SJSA1 (cell line): ENCODE measurements at places on chromosomes 5 and 9.

- DNase-seq: peak; percentile 55
Observed at GRCh38 chr5:174910245-174910737, 185.9 kb downstream of the MSX2 start.

- peak; percentile 47 for DNase-seq
Observed at GRCh38 chr9:126860757-126861466, 473 bp downstream of the ZBTB34 start.

DNA sequence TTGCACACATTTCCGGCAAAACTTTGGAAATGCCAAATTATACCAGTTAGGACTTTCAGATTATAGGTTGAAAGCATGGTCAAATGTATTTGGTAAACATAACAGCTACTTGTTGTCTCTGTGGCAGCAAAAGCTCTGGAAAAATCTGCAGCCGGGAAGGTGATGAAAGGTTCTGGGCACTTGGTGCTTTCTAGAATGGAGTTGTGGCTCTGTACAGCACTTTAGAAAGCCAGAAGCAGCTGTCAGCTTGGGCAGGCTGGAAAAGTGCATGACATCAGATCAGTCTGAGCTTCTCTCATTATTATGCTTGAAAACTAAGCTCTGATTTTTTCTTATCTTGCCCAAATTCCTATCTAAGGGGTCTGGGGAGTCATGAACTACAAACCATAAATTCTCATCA is 118.6 kb upstream of the MAST4 start:
- DNase-seq: no peak

GRCh38 chr5:67963789-67964519 is 251.6 kb upstream of the PIK3R1 start:
- DNase-seq: no peak

DNA sequence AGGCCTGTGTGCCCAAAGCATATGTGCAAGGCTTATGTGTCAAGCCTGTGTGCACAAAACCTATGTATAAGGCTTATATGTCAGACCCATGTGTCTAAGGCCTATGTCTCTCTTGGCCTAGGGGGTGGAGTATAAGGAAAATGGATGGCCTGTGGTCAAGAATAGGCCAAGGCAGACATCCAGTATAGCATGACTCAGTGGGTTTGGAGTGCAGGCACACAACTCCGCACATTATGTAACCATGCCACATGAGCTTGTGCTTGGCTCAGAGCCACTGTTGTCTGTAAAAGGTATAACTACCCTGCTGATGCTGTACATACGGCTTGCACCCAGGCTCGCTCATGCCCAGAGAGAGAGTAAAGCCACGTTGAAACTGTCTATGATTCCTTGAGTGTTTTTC is 626.4 kb upstream of the NUDT12 start:
- DNase-seq: no peak

- DNase-seq: no peak
Observed at GRCh38 chr5:170169996-170170395, 62.8 kb upstream of the C5orf58 start.

DNA sequence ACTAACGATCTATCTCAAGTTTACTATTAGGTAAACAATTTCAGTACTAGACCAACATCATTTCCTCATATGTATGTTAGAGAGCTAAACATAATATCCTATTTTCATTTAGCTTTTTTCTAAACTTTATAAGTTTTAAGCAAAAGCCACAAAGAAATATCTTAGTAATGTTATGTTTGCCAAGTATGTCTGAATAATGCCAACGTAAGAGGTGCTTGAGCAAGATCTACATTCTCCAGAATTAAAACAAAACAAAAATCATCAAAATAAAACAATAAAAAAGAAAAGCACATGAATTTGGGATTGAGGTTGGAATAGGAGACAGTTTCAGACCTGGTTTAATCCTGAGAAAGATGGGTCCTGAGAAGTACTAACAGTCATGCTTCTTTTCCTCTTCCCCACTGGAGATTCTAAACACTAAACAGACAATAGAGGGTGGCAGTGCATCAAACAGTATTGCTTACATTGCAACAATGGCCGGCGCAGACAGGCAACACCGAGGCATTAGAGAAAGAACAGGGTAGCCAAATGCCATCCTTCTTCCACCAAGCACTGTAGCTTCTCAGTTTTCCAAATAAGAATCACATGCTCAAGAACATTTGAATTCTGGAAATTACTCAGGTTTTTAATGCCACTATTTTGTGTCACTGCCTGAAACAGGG is 33.6 kb downstream of the CSNK1A1 start:
- DNase-seq: no peak

DNA sequence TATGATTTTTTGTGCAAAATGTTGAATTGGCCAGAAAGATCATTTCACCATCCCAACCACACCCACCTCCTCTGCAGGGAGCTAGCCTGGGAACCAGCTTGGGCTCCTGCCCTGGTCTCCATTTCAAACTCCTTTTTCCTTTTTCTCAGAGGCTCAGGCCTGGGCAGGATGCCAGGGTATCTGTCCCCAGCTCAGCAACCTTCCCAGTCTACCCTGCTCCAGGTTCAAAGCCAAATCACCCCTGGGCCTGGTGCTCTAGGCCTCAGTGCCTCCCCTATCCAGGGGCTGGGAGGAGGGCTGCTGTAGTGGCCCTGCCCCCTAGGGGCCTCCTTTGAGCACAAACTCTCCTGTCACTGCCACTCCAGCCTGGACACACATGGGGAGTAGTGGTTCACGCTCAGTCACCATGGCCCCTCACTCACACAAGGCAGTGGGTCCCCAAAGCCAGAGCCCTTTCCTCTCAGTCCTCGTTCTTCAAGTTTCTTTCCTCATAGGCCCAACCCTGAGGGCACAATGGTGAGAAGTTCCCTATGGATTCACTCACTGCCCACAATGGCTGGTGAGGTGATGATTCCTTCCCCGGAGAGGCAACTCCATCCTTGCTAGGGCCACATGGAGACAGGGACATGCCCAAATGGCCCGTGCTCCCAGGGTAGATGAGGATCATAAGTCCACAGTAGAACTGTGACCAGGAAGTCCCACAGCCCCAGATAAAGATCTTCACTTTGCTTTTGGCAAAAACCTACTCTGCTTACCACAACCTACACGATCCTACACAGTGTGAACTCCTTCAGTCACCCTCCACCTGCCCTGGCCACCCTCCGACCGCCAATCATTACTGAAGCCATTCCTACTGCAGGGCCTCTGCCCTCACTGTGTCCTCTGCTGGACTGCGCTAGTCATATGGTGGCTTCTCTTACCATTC is 1.6 kb upstream of the ST6GALNAC4 start:
- no peak for DNase-seq

DNA sequence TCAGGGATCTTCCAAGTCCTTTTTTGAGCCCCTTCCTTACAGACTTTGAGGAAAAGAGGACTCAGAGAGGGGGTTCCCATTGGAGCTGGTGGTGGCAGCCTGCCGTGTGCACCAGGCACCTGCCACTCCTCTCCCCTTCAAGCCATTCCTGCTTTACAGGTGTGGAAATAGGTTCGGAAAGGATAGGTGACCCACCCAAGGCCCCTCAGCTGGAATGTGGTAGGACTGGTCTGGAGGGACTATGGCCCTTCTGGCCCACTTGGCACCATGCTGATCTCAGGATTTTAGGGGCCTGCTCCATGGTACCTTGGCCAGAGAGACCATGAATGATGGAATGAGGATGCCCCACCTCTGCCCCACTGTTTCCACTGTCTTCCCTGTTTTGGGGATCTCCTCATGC is 1.4 kb downstream of the GALNT12 start:
- DNase-seq: no peak

- no peak for DNase-seq
Observed at GRCh38 chr5:124203303-124203702, 543.1 kb downstream of the ZNF608 start.

DNA sequence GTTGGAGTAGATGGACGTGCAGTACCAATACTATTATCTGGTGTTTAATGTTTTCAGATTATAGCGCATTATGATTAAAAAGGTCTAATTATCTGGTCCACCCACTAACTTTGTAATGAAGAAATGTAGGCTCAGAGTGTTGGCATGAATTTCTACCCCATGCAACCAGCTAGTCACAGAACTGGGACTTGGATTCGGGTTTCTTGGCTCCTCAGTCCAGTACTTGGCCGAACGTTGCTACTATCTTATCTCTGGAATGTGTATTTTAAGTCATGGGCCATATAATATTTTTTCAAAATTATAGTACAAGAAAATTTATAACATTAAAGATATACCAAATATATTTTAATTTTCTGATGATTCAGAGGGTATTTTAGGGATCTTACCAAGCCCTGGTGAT is 657.5 kb upstream of the DMAC1 start:
- DNase-seq: no peak

- DNase-seq: no peak
Observed at GRCh38 chr5:172664018-172664417, 23.0 kb downstream of the NEURL1B start.

DNA sequence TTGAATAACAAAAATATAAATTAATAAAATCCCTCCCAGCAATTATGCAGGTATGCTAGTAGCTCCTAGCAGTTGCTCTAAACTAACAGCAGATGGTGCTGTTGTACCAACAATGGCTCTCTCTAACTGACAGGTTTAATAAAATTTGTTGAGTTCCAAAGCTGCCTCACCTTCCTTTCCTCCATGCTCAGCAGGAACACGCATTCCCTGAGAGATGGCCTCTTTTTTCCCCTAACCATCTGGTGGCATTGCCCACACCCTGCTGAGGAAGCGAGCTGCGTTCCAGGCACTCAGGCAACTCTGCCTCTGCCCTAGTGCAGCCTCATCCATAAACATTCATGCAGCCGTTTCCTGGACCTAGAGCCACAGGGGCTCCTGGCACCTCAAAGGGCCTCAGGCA is 106.2 kb downstream of the KLHL3 start:
- no peak for DNase-seq

- no peak for DNase-seq
Observed at GRCh38 chr9:4797854-4798150, 5.1 kb downstream of the RCL1 start.

- no peak for DNase-seq
Observed at GRCh38 chr9:4862506-4863250, 69.9 kb downstream of the RCL1 start.

DNA sequence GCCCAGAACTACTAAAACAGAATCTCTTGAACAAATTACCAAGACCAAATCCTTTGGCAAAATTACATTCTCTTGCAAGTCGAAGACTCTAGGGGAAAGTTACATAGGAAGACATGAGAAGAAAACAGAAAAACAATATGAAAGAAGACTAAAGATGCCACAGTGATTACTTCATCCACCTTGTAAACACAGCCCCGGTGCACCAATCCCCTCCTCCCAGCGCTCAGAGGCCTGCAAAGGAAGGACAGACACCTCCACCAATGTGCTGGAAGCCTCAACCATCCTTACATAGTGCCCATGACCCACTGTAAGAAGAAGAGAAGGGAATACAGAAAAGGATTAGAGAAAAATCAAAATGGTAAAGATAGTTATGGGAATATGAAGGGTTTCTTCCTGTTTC is 218.5 kb downstream of the SPOCK1 start:
- peak; percentile 68 for DNase-seq

GRCh38 chr9:115413304-115413703 is 295.3 kb upstream of the TNC start:
- no peak for DNase-seq

DNA sequence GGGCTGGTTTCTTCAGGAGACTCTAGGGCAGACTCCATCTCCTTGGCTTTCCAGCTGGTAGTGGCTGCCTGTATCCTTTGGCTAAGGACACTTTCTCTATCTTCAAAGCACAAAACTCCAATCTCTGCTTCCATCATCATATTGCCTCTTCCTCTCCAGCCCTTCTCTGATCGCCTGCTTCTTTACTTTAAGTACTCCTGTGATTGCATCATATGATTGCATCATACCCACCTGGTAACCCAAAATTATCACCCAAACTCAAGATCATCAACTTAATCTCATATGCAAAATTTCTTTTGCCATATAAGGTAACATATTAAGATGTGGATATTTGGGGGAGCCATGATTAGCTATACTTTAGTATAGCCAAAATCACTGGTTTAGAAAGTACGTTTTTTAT is 1092.6 kb upstream of the CDH6 start:
- DNase-seq: no peak

- no peak for DNase-seq
Observed at GRCh38 chr5:180424094-180424493, 70.1 kb upstream of the CNOT6 start.

GRCh38 chr9:100492952-100493351 is 20.0 kb downstream of the TMEFF1 start:
- DNase-seq: peak; percentile 22

DNA sequence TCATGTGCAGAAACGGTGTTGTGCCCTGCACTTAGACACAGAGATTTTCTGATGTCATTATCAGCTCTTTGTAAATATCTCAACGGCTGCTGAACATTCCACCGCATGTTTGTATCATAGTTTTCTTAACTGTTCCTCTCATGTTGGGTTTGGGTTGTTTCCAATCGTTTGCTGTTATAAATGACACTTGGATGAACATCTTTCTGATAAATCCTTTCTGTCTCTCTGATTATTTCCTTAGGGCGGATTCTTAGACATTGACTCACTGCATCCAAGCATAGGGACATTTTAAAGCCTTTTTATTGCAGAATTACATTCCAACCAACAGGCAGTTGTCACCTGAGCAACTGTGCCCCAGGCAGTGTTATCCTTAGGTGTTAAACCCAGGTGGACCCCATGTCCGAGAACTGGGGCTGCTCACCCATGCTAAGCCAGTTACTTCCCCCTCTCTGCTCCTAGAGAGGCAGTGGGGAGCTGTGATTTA is 28.5 kb downstream of the COL5A1 start:
- DNase-seq: no peak

GRCh38 chr9:110047955-110048402 is 160.0 kb downstream of the C9orf152 start:
- DNase-seq: peak; percentile 39

DNA sequence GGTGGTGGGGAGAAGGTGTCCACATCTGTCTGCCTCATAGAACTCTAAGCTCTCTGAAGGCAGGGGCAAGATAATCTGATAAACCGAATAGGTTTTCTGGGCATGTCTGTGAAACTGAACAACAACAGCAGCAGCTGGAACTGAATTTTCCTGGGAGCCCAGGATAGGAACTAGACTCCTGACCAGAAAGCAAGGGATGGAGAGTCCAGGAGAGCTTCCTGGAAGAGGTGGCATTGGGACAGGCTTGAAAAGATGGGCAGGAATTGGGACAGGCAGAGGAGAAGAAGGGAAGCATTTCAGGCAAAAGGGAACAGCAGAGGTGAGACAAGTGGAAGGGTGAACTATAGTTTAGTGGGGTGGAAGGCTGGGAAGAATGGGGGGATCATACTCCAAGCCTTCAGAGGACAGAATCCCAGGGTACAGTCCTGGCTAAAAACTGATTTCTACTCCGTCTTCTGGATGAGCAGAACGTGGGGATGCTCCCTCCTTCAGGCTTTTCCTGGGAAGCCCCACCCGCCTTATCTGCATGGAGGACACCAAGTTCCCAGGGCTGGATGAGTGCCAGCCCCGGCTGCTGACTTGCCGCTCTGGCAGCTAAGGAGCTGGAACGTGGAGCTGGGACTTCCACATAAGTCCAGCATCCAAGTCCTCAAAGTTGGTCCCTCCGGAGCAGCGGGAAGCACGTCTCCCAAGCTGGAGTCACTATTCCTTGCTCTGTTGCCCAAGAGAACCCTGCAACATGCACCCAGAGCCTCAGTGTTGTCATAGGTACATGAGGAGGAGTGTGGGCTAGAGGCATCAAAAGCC is 13.9 kb upstream of the KIF12 start:
- no peak for DNase-seq
